Renal cortical epithelial cell (primary cell): ENCODE measurements at places on chromosomes 7 and 10.

- no peak for DNase-seq
These were observed 167.9 kb downstream of the CUX1 start for GRCh38 chr7:101985057-101985902.

- DNase-seq: no peak
These were observed 630.3 kb upstream of the POT1 start for GRCh38 chr7:125559921-125560320.

GRCh38 chr10:132700156-132701098 is 85.5 kb downstream of the NKX6-2 start:
- DNase-seq: no peak

DNA sequence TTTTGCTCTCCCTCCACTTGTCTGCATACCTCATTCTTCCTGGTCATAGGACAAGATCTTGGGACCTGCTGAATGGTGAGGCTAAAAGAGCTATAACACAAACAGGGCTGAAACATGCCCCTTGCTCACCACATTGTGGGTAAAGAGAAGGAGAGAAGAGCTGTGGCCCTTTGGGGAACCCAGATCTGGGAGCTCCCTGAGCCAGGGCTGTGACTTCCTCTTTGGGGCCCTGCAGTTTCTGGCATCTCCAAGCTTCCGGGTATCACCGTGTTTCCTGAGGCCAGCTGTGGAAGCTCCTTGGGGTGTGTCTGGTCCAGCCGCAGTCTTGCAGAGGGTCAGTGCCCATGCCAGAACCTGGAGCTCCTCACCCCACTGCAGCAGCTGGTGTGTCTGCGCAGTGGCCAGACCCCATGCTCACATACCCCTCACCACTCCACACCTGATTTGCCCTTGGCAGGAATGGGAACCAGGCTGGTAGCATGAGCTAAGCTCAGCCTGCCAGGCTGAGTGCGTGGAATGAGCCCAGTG is 34.0 kb downstream of the DKK1 start:
- no peak for DNase-seq

- DNase-seq: peak; percentile 93
These were observed 76.1 kb upstream of the ZEB1 start for GRCh38 chr10:31242902-31243301.

DNA sequence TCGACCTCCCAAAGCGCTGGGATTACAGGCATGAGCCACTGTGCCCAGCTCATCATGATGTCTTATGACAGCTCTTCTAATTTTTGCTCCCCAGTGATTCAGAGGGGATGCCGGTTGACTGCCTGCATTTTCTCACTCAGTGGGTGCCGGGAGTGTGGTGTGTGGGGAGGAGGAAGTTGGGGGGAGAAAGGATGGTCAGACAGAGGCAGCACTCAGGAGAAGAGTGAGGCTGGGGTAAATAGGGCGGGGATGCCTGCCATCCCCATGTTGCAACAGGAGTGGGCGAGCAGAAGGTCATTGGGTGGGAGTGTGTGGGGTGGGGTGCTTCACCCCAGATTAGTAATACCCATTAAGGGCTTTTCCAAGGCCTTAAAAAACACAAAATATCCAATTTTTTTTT is 3.5 kb upstream of the CCL24 start:
- DNase-seq: no peak

- DNase-seq: no peak
These were observed 41.4 kb downstream of the GRID1 start for GRCh38 chr10:86325158-86325557.

DNA sequence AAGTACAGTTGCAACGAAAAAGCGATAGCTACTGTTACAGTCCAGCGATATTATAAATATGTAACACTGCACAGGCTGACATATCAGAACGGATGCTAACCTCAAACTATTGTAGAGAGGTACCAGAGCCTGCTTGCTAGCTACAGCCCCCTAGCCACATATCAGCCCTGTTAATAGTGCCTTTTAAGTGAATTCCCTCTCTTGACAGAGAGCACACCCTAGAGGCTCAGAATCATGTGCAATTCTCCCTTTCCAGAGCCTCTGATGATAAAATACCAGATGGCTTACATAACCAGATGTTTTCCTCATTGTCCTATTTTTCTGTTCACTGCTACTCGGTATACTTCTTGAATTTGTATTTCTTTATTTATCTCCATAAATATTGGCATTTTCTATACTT is 960.7 kb upstream of the CELF2 start:
- DNase-seq: no peak

- peak; percentile 89 for DNase-seq
These were observed 107.7 kb downstream of the ICA1 start for GRCh38 chr7:8154272-8154671.

GRCh38 chr10:50511492-50512213 is 112.1 kb downstream of the SGMS1 start:
- DNase-seq: no peak

- DNase-seq: no peak
These were observed 36.3 kb upstream of the EXOC6 start for GRCh38 chr10:92811986-92812385.

DNA sequence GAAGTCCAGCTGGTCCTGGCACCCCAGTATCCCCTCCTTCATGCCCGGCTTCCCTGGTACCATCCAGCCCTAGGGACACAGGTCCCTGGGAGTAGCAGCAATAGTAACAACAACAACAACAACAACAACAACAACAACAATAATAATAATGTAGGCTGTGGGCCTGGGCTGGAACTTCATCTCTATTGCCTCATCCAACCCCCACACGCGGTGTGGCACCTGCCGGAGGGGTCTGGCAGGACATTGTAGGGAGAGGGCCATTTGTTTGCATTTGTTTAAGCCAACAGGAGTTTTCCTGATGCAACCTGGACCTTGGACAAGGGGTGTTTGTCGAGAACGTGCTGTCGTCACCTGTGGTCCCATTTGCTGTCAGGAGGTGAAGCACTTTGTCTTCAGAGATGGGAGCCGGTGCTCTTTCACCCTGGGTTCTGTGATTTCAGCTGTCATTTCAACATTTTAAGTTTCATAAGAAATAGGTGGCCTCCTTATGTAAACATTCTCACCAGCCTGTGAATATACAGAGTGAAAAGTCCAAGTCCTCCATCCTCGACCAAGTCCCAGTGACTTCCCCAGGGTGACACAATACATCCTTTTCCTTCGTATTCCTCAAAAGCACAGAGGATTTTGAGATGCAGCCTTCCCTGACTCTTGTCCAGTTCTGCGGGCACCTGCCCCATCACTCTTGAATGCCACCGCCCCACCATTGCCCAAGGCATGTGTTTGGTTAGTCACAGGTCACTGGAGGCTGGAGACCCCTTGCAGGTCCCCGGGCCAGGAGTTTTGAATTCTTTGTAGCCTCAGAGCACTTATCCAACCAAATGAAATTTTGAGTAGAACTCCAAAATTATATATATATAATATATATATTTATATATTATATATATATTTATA is 9.2 kb downstream of the LHPP start:
- DNase-seq: no peak

DNA sequence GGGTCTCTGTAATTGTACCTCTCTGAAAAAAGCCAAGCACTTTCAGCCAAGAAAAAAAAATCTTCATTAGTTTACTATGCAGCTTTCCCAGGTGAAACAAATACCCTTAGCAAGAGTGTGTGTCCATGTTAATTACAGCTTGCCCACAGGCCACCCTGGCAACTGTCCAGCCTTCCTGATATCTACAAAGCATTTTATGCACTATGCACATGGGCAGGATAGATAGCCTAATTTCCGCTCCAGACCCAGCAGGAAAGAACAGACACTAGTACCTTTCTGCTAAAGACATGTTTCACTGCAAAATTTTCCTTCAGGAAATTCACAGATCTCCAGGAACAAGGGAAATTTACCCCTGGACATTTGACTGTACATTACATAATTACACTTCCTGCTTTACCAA is 24.4 kb downstream of the CACNA2D1 start:
- DNase-seq: peak; percentile 30

GRCh38 chr7:13742811-13743210 is 246.7 kb downstream of the ETV1 start:
- peak; percentile 57 for DNase-seq

GRCh38 chr10:120788771-120789170 is 62.4 kb upstream of the WDR11 start:
- DNase-seq: no peak

DNA sequence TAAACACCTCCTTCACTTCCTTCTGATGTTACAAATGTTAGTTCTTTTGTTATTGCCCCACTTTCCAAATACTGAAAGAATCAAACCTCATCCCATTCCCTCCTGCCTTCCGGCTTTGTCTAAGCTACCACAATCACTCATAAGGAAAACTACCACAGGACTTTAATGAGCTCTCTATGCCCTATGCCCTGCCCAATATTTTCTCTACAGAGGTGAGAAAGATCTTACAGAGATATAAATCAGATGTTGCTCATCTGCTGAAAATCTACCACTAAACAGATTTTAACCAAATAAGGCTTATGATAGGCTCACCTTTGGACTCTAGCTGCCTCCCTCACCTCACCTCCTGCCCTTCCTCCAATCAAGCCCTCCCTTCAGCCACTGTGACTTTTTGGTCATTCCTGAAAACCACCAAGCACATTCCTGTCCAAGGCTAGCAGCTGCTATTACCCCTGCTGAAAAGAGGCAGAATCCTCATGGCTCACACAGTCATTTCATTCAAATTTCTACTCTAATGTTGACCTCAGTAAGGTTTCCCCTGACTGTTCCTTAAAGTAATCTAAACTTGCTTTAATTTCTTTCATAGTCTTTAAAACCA is 7.7 kb downstream of the ZNF33B start:
- DNase-seq: peak; percentile 69

DNA sequence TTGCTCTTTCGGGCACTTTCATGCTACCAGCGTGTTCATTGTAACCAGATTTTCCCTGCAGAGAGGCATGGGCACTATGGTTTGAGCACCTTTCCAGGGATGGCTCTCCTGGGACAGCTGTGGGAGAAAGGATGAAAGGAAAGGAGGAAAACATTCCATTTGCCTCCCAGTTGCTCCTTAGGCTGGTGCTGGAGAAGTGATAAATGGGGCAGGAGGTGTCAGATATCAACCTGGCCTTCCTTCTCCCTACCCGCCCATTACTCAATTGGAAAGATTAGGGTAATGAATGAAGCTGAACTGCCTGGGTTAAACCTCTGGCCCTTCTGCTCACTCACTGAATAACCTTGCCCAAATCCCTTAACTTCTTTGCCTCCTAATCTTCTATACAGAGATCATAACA is 228.4 kb downstream of the PLXNA4 start:
- no peak for DNase-seq

GRCh38 chr10:35056133-35056532 is 34.0 kb downstream of the CUL2 start:
- peak; percentile 57 for DNase-seq

DNA sequence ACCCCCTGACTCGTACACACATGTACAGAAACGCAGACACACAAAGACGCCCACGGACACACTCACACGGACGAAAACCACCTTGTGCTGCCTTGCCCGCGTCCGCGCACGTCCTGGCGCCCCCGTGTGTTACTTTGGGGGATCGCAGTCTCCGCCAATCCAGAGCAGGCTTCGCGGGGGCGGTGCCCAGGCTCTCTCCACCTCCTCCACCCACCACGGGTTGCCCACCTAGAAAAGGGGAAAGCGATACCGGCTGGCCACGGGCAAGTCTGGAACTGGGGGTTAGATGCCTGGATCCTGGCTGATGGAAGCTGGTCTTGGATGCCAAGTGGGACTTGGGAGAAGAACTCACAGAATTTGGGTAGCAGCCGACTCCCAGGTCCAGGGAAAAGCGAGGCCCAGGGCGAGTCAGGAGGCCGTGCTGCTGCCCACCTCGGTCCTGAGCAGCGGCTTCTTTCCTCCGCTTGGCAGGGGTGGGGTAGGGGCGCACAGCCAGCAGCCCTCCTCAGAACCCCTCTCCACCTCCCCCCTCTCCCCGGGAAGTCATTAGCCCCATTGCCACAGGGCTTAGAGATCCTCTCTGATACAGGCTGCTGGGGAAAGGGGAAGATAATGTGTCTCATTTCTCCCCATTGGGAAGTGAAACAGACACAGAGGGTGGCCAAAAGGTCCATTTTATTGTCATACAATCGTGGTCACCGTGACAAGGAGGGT is 4.6 kb upstream of the VGF start:
- DNase-seq: no peak

DNA sequence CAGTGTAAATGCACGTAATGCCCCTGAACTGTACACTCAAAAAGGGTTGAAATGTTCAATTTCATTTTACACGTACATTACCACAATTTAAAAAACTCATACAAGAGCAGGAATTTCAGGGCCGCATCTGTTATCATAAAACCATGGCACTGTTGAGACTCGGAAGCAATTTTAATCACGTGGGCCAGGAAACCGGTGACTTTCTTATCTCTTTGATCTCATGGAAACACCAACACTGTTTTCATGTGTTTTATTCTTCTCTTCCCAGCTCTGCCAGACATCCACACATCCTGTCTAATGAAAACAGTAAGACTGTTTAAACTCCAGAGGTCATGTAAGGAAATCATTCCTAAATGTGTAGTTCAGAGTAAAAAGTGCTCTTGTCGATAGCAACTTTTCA is 35.9 kb downstream of the PTPRE start:
- DNase-seq: no peak

DNA sequence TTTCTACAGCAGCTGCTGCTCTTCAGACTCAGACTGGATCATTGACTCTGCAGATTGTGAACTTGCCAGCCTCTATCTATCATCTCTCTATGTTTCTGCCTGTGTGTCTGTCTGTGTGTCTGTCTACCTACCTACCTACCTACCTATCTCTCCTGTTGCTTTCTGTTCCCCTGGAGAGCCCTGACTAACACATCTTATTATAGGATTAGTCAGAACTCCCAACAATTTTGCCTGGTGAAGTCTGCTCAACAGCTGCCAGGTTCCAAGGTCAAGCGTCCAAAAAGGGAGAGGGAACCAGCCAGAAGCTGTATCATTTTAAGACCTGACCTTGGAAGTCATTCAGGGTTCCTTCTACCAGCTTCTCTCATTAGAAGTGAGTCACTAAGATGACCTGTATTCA is 579.0 kb upstream of the DPP6 start:
- no peak for DNase-seq

- no peak for DNase-seq
These were observed 71.5 kb upstream of the PPP2R2D start for GRCh38 chr10:131829156-131829930.

DNA sequence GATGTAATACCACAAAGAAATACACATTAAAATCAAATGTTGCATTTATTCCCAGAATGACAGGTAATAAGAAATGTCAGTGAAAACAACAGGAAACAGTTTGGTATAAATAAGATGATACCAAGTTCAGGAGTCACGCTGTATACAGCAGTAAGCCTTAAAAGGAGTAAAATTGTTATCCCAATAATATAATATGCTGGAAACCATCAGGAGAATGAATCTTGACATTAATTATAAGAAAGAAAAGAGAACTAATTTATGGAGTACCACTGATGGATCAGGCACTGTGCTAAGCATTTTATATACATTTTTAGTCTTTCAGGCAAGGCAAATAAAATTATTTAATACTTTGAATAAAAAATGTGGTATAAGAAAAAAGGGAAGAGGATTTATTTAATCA is 27.6 kb downstream of the PRKAR2B start:
- DNase-seq: no peak

- peak; percentile 87 for DNase-seq
These were observed 8.0 kb downstream of the KLF6 start for GRCh38 chr10:3776796-3777571.
